ENCODE measurements at places on chromosomes 6 and 20.
A peak's percentile ranks its signal among the peaks of the same experiment; 100 is the strongest.

- DNase-seq: no peak
These were observed 222.2 kb upstream of the PRSS16 start for GRCh38 chr6:27025351-27025750.

DNA sequence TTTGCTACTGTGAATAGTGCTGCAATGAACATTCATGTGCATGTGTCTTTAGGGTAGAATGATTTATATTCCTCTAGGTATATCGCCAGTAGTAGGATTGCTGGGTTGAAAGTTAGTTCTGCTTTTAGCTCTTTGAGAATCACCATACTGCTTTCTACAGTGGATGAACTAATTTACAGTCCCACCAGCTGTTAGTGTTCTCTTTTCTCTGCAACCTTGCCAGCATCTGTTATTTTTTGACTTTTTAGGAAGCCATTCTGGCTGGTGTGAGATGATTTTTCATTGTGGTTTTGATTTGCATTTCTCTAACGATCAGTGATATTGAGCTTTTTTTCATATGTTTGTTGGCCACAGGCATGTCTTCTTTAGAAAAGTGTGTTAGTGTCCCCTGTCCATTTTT is 40.0 kb downstream of the PLG start:
- DNase-seq: no peak

GRCh38 chr20:53940360-53940702 is 130.1 kb downstream of the BCAS1 start:
- no peak for DNase-seq

- DNase-seq: no peak
These were observed 21.0 kb downstream of the ZC3H12D start for GRCh38 chr6:149463781-149464180.

DNA sequence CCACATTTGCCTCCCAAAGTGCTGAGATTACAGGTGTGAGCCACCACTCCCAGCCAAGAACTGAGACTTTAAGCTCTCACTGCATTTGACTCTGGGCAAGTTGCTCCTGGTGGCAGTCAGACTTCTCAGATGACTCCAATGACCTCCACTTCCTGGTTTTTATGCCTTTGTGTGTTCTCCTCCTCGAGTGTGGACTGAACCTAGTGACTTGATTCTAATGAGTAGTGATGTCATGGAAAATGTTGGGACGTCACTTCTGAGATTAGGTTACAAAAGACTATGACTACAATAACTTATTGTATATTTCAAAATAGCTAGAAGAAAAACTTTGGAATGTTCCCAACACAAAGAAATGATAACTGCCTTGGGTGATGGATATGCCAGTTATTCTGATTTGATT is 12.0 kb downstream of the SPINT3 start:
- no peak for DNase-seq

GRCh38 chr6:58198301-58198700 is 880.9 kb downstream of the PRIM2 start:
- no peak for DNase-seq

- no peak for DNase-seq
These were observed 14.4 kb downstream of the NEDD9 start for GRCh38 chr6:11218102-11218442.

DNA sequence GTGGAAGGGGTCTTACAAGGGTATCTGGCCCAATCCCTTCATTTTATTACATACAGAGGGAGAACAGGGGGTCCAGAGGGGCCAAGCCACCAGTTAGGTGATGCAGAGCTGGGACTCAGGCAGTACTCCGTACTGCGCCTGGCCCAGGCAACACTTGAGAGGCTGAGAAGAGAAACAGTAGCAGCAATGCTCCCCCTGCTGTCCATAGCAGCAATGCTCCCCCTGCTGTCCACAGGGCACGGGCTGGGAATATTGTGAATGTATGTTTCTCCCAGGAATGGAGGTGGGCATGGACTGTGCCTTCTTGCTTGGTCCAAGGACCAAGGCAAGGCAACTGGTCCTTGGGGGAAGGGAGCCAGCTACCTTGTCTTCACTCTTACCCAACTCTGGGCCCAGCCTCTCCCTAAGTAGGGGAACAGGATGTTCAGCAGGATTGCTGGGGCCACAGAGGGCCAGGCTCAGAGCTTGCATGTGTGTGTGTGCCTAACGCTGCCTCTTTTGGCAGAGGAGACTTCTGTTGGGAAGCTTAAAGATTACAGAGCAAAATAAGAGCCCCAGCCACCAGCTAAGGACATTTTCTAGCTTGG is 14.8 kb upstream of the FAM83C start:
- no peak for DNase-seq

- DNase-seq: no peak
These were observed 26.1 kb upstream of the SH3BGRL2 start for GRCh38 chr6:79605061-79605460.

GRCh38 chr20:59184880-59185447 is 21.3 kb downstream of the ZNF831 start:
- DNase-seq: no peak

DNA sequence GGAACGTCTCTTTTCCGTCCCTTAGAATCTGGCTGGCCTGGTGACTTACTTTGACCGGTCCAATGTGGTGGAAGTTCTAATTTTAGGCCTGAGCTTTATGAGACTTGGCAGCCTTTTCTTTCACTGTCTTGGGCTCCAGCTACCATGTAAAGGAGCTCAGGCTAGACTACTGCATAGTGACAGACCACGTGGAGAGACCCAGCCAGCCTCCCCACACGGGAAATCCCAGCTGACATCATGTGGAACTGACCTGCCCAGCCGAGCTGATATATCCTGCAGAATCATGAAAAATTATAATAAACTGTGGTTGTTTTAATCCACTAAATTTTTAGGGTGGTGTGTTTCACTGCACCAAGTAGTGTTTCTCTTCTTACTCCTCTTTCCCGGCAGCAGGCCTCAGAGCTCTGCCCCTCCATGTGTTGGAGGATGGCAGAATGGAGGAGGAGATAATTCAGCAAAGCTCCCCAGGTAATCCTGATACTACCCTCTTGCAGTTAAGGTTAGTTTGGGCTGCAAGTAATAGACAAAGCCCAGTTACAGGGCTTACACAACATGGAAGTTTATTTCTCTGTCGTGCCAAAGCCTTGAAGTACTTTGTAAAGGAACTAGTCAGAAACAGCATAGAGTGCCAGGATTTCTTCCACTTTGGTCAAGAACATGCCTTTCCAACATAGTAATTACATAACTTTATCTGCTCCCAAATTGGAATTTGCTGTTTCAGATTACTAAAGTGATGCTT is 87.5 kb downstream of the SH3BGRL2 start:
- DNase-seq: no peak

DNA sequence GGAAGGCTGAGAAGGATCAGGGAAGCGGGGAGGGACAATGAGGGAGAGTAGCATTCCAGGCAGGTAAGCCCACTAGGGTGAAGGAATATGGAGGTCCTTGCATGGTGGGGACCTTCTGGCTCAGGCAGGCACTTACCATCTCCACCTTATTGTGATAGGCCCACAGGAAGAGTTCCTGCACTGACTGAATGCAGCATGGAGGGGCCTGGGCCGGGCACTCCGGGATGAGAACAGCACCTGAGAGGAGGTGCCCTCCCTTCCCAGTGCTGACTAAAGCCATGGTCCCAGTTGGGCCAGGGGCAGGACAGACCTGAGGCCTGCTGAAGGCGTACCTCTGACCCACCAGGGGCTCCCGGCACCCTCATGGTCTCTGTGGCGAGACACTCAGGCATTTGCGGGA is 392.7 kb downstream of the CDC5L start:
- no peak for DNase-seq

GRCh38 chr6:23692184-23692583 is 433.8 kb upstream of the NRSN1 start:
- DNase-seq: no peak

DNA sequence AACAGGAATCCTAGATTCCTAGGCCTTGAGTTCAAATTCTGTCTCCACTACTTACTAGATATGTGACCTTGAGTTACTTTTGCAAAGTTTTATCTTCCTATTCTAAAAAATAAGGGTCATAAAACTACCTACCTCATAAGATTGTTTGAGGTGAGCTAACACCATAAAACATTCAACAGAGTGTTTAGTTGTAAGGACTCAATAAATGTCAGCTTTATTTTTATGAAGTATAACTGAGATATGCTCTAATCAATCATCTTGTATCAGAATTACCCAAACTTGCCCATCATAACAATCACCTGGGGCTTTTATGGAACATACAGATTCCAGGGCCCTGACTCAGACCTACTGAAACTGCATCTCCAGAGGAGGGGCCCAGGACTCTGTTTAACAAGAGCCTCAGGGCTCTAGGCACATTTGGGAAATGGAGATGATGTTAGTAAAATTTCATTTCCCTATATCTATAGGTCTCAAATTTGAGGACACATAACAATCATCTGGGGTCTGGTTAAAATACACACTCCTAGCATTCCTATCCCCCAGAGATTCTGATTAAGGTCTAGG is 35.5 kb upstream of the MRAP2 start:
- no peak for DNase-seq

GRCh38 chr6:94680669-94681212 is 896.6 kb upstream of the MANEA start:
- peak; percentile 33 for DNase-seq

DNA sequence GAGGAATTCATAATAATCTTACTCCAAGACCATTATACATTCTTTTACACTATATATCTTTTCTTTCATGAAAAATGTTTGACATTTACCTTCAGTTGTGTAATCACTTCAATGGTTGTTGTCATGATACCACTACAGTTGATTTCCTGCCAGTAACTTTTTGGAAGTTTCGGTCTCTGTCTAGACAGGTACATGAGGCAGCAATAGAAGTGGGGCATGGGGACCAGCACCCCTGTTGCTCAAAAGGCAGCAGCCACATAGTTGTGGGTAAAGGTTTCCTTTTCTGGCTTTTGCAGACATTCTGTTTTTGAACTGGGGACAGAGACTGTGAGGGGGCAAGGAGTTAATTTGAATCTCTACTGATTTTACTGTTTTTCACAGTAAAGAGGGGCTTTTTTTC is 14.1 kb downstream of the SAMD5 start:
- DNase-seq: no peak

- DNase-seq: no peak
These were observed 95.7 kb downstream of the LY86 start for GRCh38 chr6:6683969-6684833.

GRCh38 chr6:148565930-148566663 is 180.7 kb upstream of the UST start:
- DNase-seq: no peak

- peak; percentile 49 for DNase-seq
These were observed at the start of gene ULBP1 for GRCh38 chr6:149963462-149964307. ULBP1 (plus strand) TSS chr6:149963943; CDS start chr6:149964050, 107 bp downstream.

- no peak for DNase-seq
These were observed 8.0 kb downstream of the FAM217B start for GRCh38 chr20:59948212-59948611.

DNA sequence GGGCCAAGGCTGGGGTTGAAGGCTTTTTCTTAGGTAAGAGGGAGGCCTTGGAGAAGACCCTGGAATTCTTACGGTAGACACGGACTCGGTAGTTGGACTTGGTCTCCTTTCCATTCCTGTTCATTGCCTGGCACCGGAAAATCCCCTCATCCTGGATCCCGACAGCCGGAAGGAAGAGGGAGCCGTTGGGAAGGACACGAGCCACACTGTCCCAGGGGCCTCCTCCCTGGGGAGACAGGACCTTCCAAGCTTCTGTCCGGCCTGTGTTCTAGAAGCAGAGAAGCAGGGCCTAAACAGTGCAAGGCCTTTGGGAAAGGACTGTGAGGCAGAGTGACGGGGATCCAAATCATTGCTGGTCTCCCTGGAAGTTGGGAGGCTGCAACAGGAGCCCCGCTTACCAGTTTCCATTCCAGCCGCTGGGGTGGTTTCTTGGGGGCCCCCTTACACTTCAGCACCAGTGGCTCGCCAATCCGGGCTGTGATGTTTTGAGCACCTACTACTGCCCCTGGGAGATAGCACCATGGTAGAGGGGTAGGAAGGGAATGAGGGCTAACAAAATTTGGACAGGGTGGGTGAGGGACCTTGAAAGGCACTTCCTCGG is 470 bp downstream of the AGER start:
- no peak for DNase-seq

- no peak for DNase-seq
These were observed 243.9 kb downstream of the DLL1 start for GRCh38 chr6:170046791-170047626.

DNA sequence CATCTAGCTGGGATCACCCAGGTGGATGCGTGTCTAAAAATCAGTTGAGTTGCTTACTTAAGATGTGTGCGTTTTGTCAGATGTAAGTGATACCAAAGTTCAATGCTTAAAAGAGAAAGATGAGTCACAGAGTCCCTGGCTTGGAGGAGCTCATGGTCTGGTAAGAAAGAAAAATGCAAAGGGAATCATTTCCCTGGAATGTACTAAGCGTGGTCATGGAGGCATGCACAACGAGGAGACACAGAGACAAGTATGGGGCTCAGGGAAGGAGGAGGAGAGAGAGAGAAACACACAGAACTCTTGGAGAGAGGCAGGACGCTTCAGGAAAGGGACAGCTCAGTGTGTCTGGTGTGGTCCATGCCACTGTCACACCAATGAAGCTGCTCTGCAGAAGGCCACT is 186.9 kb upstream of the GMDS start:
- DNase-seq: no peak

DNA sequence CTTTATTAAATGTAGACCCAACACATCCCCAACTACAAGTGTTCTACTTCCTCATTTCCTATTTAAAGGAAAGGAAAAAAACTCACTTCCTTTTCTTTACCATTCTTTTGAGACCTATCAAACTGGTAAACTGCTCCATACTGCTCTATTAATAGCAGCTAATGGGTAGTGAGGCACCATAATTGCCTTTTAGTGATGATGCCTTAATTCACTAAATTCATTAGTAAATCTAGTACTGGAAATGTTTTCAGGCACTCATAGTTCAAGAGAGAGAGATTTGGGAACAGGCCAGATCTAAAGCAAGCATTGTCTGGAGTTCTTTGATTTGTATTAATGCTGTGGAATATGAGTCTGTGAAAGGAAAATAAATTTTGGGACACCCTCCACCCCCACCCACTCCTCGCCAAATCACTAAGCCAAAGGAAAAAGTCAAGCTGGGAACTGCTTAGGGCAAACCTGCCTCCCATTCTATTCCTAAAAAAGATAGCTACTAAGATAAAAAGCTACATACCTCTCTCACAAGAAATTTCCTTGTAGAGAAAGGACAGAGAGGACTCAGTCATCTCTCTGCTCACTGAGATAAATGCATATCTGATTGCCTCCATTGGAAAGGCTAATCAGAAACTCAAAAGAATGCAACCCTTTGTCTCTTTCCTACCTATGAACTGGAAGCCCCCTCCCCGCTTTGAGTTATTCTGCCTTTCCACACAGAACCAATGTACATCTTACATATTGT is 13.6 kb upstream of the IBTK start:
- no peak for DNase-seq

- DNase-seq: no peak
These were observed 7.8 kb downstream of the DYNLT1 start for GRCh38 chr6:158636778-158637177.

GRCh38 chr6:141252828-141253608 is 879.7 kb upstream of the GJE1 start:
- DNase-seq: no peak

- no peak for DNase-seq
These were observed 109.0 kb downstream of the TFAP2A start for GRCh38 chr6:10305790-10306415.

- DNase-seq: no peak
These were observed 176.7 kb upstream of the RSPO3 start for GRCh38 chr6:126941751-126942150.

GRCh38 chr6:35258858-35259193 is 709 bp upstream of the ZNF76 start:
- DNase-seq: no peak

- no peak for DNase-seq
These were observed 857.0 kb downstream of the KIF16B start for GRCh38 chr20:15716256-15716655.
